T-helper 1 cell (primary cell): ENCODE measurements at places on chromosomes 3 and 15.

GRCh38 chr3:26484140-26484539 is 138.4 kb upstream of the LRRC3B start:
- DNase-seq, result no peak

- DNase-seq, result no peak
Observed at GRCh38 chr3:188294823-188295487, 141.0 kb downstream of the LPP start.

DNA sequence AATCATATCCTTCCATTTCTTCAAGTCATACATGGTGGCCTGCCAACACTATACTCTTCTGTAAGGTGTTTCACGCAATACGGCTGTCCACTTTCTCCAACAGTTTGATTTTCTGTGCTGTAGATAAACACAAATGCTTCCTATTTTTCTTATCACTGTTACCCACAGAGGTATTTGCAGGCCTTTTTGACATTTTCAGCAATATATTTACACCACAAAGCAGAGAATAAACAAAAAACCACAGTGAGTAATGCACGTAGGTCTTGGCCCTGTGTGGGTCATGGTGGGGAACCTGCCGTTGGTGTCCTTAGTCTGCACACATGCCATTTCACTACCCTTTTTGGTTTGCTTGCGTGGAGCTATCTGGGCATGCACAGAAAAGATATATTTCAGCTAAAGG is 59.5 kb downstream of the LRRC28 start:
- no peak for DNase-seq

GRCh38 chr3:114712728-114713492 is 419.1 kb downstream of the TIGIT start:
- no peak for DNase-seq

DNA sequence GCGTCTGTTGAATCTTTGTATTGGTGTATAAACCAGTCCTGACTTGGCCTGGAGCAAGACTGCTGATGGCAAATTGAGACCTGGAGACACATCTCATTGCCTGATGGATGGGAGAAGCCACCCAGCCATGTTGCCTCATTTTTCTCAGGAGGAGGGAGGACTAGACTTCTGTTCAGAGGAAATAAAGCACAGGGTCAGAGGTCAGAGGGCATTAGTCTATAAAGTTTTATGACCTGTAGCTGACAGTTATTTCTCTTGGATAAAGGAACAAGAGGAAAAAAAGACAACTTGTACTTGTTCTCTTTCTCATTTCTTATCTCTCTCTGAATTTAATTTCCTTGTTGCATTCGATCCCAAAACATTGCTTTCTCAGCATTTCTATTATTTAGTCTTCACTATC is 775.9 kb downstream of the SQOR start:
- DNase-seq, result no peak

GRCh38 chr15:25543196-25543595 is 104.4 kb upstream of the UBE3A start:
- DNase-seq, result no peak

DNA sequence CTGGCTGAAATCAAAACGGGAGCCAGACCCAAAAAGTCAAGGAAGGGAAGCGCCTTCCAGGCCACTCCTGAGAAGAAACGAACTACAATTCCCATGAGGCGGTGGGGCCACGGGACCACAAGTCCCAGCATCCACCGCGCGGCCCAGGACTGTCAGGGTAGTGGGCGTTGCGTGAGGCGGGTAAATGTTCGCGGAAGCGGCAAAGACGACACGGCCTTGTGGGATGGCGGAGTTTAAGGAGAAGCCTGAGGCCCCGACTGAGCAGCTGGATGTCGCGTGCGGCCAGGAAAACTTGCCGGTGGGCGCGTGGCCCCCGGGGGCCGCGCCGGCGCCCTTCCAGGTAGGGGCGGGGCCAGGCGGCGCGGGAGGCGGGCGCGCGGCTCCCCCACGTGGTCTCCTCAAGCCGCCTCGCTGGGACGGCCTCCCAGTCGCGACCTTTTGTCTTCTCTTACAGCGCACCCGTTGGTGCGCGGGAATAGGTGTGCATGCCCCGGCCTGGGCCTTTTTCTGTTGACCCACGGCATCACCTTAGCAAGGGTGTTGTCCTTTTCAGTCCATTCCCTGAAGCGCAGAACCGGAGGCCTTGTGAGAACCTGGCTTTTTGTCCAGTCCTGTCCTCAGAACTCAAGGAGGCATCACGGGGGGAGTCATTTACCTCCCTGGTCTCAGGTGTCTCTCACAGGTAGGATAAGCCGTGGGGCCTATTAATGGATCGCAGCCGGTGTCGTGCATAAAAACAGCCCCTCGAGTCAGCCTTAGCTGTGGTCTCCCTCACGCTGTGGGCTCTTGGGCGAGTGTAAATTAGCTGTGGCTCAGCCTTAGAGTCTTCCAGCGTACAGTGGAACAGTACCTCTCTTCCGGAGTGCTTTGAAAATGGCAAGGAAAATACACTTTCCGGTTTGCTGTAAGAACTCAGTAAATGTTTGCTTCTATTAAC is at the start of gene SETMAR:
Gene SETMAR (plus strand): TSS at position 183 of the 937 bp plus-strand sequence. CDS start 2 bp downstream, at position 185.
- peak; percentile 73 for DNase-seq

DNA sequence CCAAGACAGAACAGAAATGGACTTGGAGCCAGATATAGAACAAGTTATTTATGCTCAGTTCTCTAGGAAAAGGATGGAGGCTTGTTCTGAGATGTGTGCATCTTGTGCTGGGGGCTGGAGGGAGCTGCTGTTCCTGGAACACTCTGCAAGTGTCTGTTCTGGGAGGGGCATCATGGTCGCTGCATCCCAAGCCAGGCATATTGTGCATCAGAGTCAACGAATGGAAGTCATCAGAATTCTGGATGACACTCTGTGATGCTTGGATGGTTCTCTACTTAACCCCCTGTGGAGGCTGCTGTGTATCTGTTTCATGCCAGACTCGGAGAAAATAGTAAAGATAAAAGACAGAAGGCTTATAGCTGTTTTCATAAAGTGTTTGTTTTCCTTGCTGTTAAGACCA is 34.7 kb downstream of the RPL22L1 start:
- DNase-seq, result no peak
